Renal cortex interstitium (tissue), 15 donors: ENCODE measurements at places on chromosomes 12 and 14. TPM values are rescaled to one million over a fixed set of nuclear protein-coding genes. Genes with fewer than 3 reads are reported as not detected.

DNA sequence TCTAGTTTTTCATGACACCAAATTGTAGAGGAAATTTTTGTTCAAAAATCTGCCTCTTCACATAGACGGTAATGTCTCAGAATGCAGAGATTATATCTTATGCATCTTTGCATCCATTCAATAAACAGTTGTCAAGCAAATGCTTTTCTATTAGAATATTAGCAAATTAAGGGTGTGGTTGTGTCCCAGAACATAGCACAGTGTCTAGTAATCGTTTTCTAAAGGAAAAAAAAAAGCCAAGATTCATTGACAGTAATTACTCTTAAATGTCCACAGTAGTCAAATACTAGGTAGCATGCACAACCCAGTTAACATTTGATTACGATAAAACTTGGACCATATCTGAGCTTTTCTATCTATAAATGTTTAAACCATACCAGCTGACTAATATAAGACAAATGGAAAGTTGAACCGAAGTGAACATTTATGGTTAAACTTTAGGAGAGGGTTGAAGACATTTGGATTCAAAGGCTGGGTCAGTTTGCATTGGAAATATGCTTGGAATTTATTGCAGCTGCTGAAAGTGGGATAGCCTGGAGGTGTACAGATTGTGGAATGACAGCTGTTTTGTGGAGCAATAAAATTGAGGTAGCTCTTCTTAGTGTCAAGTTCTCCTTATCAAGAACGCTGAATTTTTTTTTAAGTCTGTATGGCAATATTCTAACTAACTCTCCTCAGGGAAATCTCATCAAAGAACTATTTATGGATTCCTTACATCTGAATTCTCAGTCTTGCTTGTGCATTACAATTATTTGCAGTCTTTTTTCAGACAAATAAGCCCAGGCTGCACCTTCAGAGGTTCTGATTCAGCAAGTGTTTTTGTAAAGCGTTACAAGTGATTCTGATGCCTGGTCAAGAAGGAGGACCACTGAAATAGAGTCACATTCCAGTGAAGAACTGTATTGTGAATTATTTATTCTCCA is 66.7 kb upstream of the ATP2B1 start:
- no peak for DNase-seq

DNA sequence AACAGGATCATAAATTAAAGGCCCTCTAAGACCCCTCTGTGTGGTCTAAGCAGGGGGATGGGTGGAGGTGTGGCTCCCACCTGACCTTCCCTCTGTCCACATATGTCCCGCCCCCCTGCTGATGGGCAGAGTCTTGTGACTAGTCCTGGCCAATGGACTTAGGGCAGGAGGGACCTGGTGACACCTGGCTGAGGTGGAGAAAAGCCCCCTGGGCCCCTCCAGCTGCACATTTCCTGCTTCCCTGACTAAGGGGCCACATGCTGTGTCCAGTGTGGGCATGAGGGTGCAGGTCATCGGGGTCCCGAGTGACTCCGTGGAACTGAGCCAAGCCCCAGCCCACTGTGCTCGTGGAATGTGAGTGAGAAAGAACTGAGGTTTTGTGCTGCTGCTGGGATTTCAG is 254.7 kb downstream of the ADGRD1 start:
- no peak for DNase-seq

GRCh38 chr12:16828891-16829290 is 222.9 kb upstream of the LMO3 start:
- DNase-seq: no peak

DNA sequence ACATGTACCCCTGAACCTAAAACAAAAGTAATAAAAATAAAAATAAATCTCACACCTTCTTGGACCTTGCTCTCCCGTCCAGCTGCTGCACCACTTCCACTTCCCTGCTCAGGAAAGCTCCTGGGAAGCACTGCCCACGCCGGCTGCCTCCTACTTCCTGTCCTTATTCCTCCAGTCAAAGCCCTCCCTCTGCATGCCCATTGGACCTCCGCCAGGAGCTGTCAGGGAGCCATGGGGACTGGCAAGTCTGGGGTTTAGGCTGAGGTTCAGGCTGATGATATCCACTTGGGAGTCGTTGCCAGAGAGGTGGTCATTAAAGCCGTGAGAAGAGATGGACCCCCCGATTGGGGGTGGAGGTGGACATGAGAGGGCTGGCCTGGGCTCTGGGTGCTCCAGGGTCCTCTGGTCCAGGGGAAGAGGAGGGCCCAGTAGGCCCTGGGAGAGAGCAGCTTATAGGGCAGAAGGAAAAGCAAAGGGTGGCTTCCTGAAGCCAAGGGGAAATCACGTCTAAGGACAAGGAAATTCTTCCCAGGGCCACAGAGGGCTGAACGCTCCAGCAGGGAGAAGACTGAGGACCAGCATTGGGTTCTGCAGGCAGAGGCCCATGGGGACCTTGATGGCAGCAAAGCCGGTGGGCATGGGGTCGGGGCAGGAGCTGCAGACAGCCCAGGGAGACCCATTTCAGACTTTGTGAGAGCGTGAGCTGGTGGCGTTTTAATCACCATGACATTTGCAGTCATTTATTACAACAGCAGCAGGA is 78.7 kb downstream of the FZD10 start:
- DNase-seq: no peak

- DNase-seq: no peak
Measured at GRCh38 chr14:44463356-44464004, 43.6 kb downstream of the FSCB start.

- DNase-seq: no peak
Measured at GRCh38 chr12:14239935-14240872, 125.3 kb upstream of the ATF7IP start.

- no peak for DNase-seq
Measured at GRCh38 chr12:104637604-104638003, 180.9 kb downstream of the CHST11 start.

DNA sequence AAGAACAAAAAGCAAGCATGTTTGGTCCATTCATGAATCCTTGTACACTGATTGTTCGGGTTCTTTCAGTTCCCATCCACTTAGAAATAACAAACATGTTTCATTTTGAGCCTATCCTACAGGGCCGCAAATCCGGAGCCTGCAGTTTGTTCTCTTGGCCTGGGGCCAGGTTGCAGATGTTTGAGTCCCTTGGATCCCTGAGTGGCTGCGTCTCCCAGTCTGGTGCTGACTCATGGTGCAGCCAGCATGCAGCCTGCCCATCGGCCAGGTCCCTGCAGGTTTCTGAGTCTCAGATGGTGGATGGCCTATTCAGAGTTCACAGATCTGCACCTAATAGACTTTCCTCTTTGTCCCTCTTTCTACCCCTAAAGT is 1.9 kb upstream of the DYNC1H1 start:
- DNase-seq: no peak

DNA sequence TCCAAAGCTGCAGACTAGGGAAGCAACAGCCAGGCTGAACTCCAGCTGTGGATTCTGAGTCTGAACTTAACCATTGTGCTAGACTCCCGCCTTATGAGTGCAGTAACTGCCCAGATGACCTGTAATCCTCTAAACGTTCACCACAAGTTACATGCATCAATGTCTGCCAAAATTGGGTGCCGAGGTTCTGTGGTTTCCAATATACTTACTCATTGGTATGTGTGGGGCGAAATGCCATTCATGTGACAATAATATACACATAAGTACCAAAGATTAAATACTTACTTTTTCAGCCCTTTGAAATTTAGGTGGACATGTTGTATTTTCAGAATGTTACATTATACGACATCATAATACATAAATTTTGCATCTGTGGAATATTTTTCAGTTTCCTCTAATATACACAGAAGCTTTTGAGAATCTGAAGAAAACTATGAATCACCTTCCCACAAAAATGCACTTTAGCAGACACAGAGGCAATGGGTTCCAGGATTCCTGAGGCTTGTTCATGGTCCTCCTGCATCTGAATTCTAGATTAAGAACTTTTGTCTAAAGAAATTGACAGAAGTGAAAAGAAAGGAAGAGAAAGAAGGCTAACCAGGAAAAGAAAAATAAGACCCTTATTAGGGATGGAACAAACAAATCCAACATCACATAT is 31.7 kb downstream of the GRIP1 start:
- no peak for DNase-seq

GRCh38 chr12:100251917-100252316 is 15.0 kb downstream of the DEPDC4 start:
- no peak for DNase-seq

- DNase-seq: no peak
Measured at GRCh38 chr14:100622224-100622623, 35.0 kb upstream of the BEGAIN start.

- DNase-seq: no peak
Measured at GRCh38 chr14:26729851-26730250, 132.0 kb upstream of the NOVA1 start.

GRCh38 chr12:110065540-110065939 is 17.2 kb upstream of the C12orf76 start:
- no peak for DNase-seq

DNA sequence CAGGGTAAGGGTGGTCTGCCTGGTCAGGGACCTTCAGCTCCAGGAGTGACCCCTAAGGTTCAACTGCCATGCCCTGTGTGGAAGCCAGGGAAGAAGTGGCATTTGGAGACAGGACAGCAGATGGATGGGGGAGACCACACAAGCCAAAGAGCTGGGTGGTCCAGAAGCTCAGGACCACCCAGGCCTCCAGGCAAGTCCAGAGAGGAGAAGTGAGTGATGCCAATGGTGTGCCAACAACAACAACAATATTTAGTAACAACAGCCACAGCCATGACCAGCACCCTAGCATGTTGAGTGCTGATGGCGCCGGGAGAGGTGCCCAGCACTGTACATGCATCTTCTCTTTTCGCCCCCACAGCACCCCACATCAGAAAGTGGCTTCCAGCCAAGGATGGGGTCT is 113.7 kb downstream of the ESRRB start:
- DNase-seq: no peak

DNA sequence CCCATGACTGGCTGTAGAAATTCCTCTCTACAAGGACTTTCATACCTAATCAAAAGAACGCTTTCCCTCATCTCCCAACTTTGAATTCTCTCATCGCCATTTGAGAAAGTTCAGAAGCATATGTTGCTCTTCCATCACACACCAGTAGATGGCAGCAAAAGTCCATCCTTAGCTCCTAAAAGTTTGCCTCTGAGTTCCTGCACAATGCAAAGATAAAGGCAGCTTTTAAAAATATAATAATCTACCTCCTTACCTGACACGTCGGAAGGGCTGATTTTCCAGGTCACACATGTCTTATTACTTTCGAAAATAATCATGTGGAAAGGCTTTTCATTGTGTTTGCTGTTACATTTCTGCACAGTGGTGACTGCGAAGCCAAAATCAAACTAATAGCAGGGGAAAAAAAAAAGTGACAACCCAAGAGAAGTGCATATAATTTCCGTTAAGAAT is 456.7 kb upstream of the SEL1L start:
- peak; percentile 44 for DNase-seq

DNA sequence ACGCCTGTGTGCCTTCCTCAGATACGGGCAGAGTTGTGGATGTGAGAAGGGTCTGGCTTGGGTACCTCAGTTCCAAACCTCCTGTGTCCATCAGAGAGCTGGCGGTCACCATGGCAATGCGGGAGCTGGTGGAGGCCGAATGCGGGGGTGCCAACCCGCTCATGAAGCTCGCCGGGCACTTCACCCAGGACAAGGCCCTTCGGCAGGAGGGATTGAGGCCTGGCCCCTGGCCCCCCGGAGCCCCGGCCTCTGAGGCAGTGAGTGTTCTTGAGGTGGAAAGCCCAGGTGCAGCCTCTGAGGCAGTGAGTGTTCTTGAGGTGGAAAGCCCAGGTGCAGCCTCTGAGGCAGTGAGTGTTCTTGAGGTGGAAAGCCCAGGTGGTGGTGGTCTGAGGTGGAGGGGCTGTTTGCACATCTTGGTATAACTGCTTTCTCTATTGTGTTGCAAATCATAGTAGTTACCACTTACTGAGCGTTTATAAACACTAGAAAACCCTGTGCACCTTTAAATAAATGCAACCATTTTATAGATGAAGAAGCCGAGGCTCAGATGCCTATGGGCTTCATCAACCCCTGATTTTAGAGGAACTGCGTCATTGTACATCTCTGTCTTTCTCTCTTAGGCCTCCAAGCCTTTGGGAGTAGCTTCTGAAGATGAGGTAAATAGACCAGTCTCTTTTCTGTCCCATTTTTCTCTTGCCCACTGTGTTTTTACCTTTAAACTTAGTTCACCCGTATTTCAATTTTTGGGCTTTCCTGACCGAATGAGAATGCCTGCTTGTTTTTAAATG is 976 bp downstream of the PEX5 start:
- DNase-seq: peak; percentile 12

DNA sequence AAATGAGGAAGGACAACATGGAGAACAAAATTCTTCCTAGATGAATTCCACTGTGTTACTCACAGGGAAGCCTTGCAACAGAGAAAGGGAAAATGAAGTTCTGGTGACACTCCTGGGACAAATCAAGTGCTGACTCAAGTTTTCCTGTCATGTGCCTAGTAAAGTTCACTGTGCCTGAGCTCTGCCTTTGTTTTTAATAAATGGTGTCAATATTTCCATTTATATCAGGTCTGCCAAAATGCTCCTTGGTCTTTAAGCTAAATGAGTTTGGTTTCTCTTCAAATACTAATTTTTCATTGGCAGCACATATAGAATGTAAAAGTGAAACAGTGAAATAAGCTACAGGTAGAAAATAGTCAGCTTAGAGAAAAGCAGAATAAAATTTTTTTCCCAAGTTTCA is 33.0 kb downstream of the HIGD1C start:
- DNase-seq: no peak

GRCh38 chr12:91123236-91123916 is 12.1 kb upstream of the LUM start:
- DNase-seq: no peak

DNA sequence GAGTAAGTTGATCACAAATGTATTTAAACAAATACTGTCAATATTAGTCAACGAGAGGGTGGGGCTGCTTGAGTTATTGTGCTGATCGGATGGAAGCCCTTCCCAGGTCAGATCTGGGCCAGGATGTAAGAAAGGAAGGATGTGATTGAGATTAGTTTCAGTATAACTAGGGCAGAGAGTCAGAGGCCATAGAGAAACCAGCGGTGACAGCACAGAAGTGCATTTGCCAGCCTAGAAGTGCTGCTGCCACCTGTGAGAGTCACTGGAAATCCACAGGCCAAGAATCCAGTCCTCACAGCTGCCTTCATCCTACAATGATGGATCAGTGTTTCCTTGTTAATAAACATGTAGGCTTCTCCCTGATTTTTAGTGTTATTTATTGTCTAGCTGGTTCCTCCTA is 9.8 kb upstream of the FERMT2 start:
- no peak for DNase-seq

- no peak for DNase-seq
Measured at GRCh38 chr12:100472325-100472724, 1.3 kb upstream of the NR1H4 start.

- DNase-seq: no peak
Measured at GRCh38 chr12:105561546-105562198, 231.2 kb downstream of the C12orf75 start.

- DNase-seq: no peak
Measured at GRCh38 chr14:67583711-67584644, 16.1 kb downstream of the PIGH start.

The MFAP5 gene
- 6.1 TPM for polyA plus RNA-seq

The ARMH4 gene
- 66.2 TPM for polyA plus RNA-seq

The SERPINA10 gene
- 0.11 TPM for polyA plus RNA-seq

The FOXG1 gene
- 0.06 TPM for polyA plus RNA-seq

The YAF2 gene
- 26.2 TPM for polyA plus RNA-seq

The ATF7IP gene
- polyA plus RNA-seq: 52.8 TPM

The LMNTD1 gene
- not detected for polyA plus RNA-seq

The NTN4 gene
- polyA plus RNA-seq: 119 TPM

The TAS2R50 gene
- polyA plus RNA-seq: 0.20 TPM

The OR6C2 gene
- polyA plus RNA-seq: not detected

The ENDOU gene
- polyA plus RNA-seq: 0.34 TPM

The RERGL gene
- 8.9 TPM for polyA plus RNA-seq

The ANO4 gene
- polyA plus RNA-seq: 1.1 TPM

The TTLL5 gene
- polyA plus RNA-seq: 29.4 TPM

The MSI1 gene
- polyA plus RNA-seq: 27.3 TPM

The TGM1 gene
- polyA plus RNA-seq: 2.0 TPM

The MUCL1 gene
- not detected for polyA plus RNA-seq

The B3GNT4 gene
- 4.1 TPM for polyA plus RNA-seq
